ENCODE measurements at places on chromosomes 7 and 10.

- DNase-seq, result no peak
Observed at GRCh38 chr10:4283846-4284610, 499.0 kb upstream of the KLF6 start.

- no peak for DNase-seq
Observed at GRCh38 chr7:80128918-80129317, 5.7 kb upstream of the GNAI1 start.

DNA sequence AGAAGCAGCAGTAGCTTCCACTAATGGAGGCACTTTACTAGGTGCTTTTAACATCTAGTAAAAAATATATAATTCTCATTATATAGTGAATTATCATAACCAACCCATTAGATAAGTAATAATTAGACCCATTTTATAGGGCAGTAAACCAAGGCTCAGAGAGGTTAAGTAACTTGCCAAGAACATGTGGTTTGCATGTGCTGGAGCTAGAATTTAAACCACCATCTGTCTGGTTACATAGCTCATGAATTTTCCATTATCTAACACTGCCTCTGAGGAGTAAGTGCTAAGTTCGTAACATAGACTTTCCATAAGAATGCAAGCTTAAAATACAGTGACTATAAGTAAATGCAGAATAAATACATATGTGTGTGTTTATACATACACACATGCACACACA is 41.9 kb downstream of the CREB3L2 start:
- no peak for DNase-seq

DNA sequence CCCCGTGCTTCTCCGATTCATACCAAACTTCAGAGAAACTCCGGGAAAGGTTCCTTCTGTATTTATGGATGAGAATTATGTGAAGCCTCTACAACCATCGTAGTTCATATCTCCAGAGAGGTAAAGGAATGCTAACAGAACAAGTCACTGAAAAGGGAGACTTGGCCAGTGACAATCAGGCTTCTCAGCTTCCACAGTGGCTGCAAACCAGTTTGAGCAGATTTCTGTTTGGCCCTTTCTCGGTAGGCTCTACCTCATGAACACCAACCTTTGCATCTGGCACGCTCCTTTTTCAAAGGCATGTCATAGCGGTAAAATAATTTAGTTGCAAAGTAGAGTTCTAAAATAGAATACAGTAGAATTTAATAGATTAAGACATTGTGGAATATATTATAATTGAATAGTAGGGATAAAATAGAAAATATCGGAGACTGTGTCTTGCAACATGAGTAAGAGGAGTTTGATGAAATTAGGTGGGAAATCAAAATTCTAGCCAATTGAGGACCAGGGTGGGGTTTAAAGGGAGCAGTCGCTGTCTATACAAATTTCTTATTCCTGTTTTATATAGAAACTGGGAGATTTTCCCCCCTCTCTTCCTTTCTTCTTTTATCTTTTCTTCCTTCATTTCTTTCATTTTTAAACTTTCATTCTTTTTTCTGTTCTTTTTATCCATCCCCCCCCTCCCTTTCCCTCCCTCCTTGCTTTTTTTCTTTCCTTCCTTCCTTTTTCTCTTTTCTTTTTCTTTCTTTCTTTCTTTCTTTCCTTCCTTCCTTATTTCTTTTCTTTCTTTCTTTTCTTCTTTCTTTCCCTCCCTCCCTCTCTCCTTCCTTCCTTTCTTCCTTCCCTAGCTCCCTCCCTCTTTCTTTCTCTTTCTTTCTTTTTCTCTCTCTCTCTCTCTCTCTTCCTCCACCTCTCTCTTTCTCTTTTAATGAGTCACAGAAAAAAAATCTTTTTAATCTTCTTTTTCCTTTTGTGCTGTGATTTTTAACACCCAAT is 161.5 kb upstream of the KLF6 start:
- DNase-seq, result no peak

- no peak for DNase-seq
Observed at GRCh38 chr10:122421054-122421625, 33.3 kb upstream of the ARMS2 start.

DNA sequence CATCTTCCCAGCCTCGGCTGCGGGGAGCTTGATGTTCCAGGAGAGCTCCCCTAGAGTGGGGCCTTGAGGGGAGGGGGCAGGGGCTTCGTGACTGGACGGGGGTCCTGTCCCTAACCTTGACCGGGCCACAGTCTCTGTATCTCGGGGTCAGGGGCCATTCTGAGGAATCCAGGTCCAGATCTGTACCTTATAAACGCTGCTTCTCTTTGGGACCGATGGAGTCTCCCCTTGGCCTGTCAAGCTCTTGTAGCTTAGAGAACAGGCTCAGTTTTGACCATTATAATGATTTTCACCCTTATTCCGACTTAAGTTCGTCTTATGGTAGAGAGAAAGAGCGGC is 831 bp downstream of the ZKSCAN5 start:
- no peak for DNase-seq

GRCh38 chr10:106942035-106942662 is 222.4 kb downstream of the SORCS1 start:
- no peak for DNase-seq

- DNase-seq, result no peak
Observed at GRCh38 chr10:71259815-71260501, 47.6 kb downstream of the UNC5B start.

GRCh38 chr10:110311357-110311949 is 6.7 kb upstream of the SMNDC1 start:
- peak; percentile 11 for DNase-seq

- DNase-seq, result no peak
Observed at GRCh38 chr10:110241407-110241806, 34.0 kb downstream of the MXI1 start.

Data from DMS79 treated with DMSO at 0.1 percent for 48 hours (cell line).